ENCODE measurements at places on chromosomes 2 and 18. TPM values are rescaled to one million over a fixed set of nuclear protein-coding genes. Genes with fewer than 3 reads are reported as not detected.
A peak's percentile ranks its signal among the peaks of the same experiment; 100 is the strongest.

DNA sequence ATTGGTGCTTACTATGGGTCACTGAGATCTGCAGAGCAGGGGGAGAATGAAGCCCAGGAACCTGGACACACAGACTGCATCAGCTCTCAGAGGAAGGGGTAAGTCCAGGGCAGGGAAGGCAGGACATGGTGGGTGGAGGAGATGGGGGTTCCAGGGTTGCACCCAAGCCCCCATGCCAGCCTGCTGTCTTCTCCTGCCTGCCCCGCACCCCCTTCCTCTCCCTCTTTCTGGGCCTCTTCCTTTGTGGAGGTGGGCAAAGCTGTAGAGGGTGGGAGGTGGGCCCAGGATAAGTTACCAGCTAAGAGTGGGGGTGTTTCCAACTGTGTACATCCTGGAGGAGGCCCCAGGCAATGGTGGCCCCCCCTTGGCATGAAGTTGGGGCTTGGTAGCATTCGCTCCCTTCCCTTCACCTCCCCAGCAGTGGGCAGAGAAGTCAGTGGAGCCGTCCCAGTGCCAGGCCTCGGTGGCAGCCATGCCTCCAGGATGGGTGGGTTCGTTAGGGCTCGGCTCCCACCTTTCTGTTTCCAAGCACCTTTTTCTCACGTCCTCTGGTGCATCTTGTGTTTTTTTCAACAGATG, 132.2 kb downstream of the CLIP4 start:
- no peaks in the 10 kb centered on the region for H3K4me1 ChIP-seq
- no peak for DNase-seq
- H3K27me3 ChIP-seq, result no peaks in the 10 kb centered on the region
- no peak overlapping the region for H3K4me3 ChIP-seq

GRCh38 chr2:114442510-114442909, at the start of gene DPP10:
DPP10 (plus strand) TSS chr2:114442641.
- H3K27ac ChIP-seq, result no peak within 1 kb of the TSS
- no peaks in the 10 kb centered on the region for H3K27me3 ChIP-seq
- DNase-seq, result peak; percentile 55
- H3K4me1 ChIP-seq, result 0 out of 2 replicates have a peak, but pooled peaks cover 3% of the 10 kb centered on the region

GRCh38 chr2:69138793-69139459, 125.9 kb downstream of the ANTXR1 start:
- peaks cover 10% of the 10 kb centered on the region for H3K4me1 ChIP-seq
- peak overlapping the region; percentile 35 for H3K27ac ChIP-seq
- no peaks in the 10 kb centered on the region for H3K36me3 ChIP-seq
- H3K27me3 ChIP-seq, result no peaks in the 10 kb centered on the region
- no peak overlapping the region for H3K4me3 ChIP-seq

GRCh38 chr2:18662689-18663088, 73.3 kb upstream of the NT5C1B start:
- no peaks in the 10 kb centered on the region for H3K36me3 ChIP-seq
- no peak overlapping the region for H3K4me3 ChIP-seq
- no peaks in the 10 kb centered on the region for H3K4me1 ChIP-seq
- H3K27me3 ChIP-seq, result no peaks in the 10 kb centered on the region
- no peak for DNase-seq

The GPR75 gene
- 2.8 TPM for total RNA-seq

DNA sequence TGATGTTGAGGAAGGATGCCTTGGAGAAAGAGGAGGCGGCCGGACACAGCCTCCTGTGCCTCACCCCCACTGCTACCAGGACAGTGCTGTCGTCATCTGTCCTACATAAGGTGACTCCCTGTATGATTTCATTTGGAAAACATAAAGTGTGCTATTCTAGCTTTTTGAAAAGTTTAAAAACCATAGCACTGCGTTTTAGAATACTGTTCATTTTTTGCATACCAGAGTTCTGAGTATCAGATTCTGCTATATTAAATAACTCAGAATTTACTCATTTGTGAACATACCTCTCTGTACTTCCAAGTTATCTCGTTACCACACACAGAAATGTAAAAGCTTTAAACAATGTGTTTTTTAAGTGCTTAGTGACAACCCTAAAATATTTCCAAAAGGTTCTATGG, 302.9 kb downstream of the LRRTM1 start:
- H3K27me3 ChIP-seq, result peaks cover 62% of the 10 kb centered on the region

The NTSR2 gene
- total RNA-seq, result not detected

The SNX17 gene
- total RNA-seq, result 72.5 TPM

GRCh38 chr18:3914833-3915610, 465.1 kb downstream of the TGIF1 start:
- H3K27ac ChIP-seq, result no peak overlapping the region
- no peak overlapping the region for H3K4me3 ChIP-seq
- no peak for DNase-seq
- no peaks in the 10 kb centered on the region for H3K36me3 ChIP-seq
- H3K4me1 ChIP-seq, result peaks cover 16% of the 10 kb centered on the region

The UGT1A5 gene
- not detected for total RNA-seq

DNA sequence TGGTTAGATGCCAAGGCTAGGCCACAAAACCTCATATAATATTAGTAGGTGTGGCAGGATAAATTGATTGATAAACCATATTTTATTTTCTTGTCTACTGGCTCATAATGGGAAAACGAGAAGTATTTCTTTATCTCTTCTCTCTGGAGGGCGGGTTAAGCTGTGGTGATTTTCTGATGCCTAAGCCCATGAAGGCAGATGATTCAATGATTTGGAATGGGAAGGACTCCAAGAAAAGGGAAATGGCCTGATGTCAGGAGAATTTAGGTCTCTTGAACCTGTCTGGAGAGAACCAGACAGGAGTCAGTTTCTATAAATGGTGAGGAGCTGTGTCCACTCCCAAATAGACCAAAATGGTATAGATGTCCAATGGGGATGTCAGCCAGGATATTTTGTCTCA, 18.7 kb upstream of the MAP4K3 start:
- no peak overlapping the region for H3K27ac ChIP-seq
- H3K36me3 ChIP-seq, result peaks cover 35% of the 10 kb centered on the region
- H3K27me3 ChIP-seq, result no peaks in the 10 kb centered on the region
- no peak for DNase-seq
- no peaks in the 10 kb centered on the region for H3K4me1 ChIP-seq
- no peak overlapping the region for H3K4me3 ChIP-seq

- no peaks in the 10 kb centered on the region for H3K36me3 ChIP-seq
- peaks cover 12% of the 10 kb centered on the region for H3K4me1 ChIP-seq
- H3K27ac ChIP-seq, result no peak overlapping the region
These were observed 167.9 kb downstream of the TNS1 start for GRCh38 chr2:217834744-217835513.

DNA sequence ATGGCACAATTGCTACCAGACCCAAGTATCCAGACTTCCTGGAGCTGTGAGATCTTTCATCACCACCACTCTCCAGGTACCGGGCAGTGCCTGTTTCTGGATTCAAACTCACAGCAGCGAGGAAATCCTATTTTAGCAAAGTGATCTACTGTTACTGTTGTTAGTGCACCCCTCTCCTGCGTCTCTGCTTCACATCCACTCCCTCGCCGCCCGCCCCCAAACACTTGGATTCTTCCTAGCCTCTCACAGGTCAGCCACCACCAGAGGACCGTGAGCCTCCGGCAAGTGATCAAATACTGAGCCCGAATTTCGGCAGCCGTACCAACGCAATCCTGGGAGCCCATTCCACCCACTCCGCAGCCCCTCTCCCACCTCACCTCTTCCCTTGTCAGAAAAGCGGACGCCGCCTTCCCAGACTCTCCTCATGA, 519 bp downstream of the METTL4 start:
- H3K36me3 ChIP-seq, result peaks cover 16% of the 10 kb centered on the region
- peak overlapping the region; percentile 98 for H3K4me3 ChIP-seq
- peaks cover 26% of the 10 kb centered on the region for H3K4me1 ChIP-seq
- no peaks in the 10 kb centered on the region for H3K27me3 ChIP-seq
- H3K27ac ChIP-seq, result peak overlapping the region; percentile 99
